Fibroblast of villous mesenchyme (primary cell): ENCODE measurements at places on chromosomes 3 and 15. TPM values are rescaled to one million over a fixed set of nuclear protein-coding genes. Genes with fewer than 3 reads are reported as not detected.
A peak's percentile ranks its signal among the peaks of the same experiment; 100 is the strongest.

DNA sequence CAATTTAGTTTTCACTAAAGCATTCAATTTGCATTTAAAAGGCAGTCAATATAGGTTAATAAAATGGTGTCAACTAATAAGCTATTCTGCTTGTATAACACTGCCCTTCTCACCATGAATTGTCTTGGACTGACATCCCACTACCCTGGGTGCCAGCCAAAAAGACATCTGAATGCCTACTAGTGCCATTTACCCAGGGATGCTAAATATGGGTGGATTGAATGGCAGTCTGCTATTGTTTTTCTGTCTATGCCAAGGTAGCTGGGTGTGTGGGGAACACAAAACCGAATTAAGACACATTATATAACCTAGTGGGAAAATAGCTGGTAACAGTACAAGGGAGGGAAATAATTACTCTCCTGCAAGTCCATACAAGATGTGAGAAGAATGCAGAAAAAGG, 240.0 kb upstream of the CFAP20DC start:
- DNase-seq = no peak

ARGFX gene
- total RNA-seq = not detected in 2 replicates

CAV3 gene
- not detected in 2 replicates for total RNA-seq

- peak; percentile 33 for DNase-seq
Measured at GRCh38 chr3:32614956-32615355, 44.3 kb upstream of the DYNC1LI1 start.

ACKR4 gene
- 2.9 and 9.5 TPM in 2 replicates for total RNA-seq

SLC27A2 gene
- under 0.01 TPM in 2 replicates for total RNA-seq

- DNase-seq = no peak
Measured at GRCh38 chr15:92715758-92716157, 60.2 kb upstream of the FAM174B start.

- DNase-seq = peak; percentile 39
Measured at GRCh38 chr3:158313338-158313927, 203.5 kb downstream of the RSRC1 start.

FBXL22 gene
- total RNA-seq = 1.3 and 2.3 TPM in 2 replicates

- no peak for DNase-seq
Measured at GRCh38 chr3:47916201-47916600, 100.0 kb downstream of the MAP4 start.

DNA sequence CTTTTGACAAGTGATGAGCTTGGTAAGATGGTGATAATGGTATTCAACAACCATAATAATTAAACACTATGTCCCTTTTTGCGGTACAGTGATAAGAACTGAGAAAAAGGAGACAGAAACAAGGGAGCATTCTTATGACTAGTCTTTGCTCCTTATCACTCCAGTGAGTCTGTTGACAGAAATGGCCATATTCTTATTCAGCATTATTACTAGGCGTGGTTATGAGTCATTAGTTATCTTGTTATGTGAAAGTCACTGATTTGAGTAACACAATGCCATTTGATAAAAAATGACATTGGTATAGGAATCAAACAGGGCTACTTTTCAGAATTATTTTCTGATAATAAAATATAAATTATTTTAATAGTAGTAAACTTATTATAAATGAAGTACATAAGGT, 193.5 kb downstream of the C3orf38 start:
- no peak for DNase-seq

DNA sequence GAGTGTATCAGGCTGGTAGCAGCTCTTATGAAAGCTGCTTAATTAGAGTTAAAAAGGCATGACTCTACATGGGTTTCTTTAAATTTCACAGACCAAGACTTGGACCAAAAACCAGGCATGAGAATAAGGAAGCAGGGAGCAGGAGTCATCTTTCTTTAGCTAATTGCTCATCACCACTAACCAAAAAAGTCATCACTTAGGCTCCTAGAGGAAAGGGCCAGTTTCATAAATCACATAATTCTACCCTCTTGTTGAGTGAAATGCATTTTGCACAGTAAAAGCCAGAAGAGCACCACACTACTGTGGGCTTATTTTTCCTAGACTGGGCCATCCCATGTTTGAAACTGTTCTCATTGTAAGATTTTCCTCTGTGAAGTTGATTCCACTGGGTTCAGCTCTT, 175.6 kb downstream of the GREM1 start:
- DNase-seq = no peak

- DNase-seq = no peak
Measured at GRCh38 chr3:26636096-26636727, 13.6 kb downstream of the LRRC3B start.

DNA sequence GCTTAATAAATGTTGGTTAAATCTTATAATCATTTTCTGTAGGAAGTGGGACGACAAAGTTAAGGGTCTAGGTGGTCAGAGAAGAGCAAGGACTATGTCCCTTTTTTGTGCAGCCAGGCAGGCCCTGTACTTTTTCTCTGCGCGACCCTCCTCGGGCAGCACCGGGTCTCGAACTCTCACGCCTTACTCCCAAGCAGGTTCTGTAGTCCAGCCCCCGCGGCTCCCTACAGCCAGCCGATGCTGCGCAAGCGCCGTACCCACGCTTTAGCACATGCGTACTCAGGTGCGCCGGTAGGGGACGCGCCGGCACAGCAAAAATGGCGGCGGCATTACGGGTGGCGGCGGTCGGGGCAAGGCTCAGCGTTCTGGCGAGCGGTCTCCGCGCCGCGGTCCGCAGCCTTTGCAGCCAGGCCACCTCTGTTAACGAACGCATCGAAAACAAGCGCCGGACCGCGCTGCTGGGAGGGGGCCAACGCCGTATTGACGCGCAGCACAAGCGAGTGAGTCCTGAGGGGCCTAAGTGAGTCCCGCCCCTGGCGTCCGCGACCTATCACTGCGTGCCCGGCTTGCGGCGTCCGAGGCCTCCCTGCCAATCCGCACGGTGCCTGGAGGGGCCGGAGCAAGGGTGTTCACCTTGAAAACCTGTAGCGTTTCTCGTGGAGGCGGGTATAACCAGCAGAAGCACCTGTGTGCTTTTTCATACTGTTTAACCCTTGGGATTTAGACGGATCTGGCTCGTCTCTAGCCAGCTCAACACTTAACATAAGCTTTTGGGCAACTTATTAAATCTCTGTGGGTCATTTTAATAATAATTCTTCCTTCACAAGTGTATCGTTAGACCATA, at the start of gene PCCB:
Gene PCCB (plus strand): TSS at position 282 of the 844 bp plus-strand sequence. CDS start 36 bp downstream, at position 318.
- peak; percentile 93 for DNase-seq

DNA sequence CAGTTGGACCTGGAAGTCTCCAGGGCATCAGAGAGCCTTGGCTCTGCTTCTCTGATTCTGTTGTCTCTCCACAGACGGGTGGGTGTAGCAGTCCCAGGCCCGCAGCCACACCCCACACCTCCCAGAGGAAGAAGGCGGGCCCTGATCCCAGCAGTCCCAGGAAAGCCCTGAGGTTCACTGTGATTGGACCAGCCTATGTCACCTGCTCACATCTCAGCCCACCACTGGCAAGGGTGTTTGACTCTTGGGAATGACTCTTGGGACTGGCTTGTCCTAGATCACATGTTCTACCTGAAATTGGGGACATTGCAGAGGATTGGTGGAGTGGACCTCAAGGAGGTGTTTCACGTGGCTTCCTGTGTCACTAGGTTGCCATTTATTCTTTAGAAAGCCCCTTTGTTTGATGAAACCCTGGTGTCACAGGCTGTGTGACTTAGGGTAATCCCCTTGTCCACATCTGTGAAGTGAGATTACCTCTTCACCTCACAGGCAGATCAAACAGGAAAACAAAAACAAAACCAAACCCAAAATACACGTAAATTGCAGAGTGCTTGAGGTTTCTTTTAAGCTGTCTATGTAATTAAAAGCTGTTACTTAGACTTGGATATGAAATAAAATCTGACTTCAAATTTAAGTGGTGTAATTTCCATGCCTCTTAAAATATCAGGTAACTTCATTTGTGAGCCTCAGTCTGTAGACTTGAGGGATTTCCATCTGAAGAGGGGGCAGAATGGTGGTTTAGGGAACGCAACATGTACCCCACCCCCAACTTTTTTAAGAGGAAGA, 26.7 kb downstream of the FLNB start:
- DNase-seq = no peak

GRCh38 chr3:69906351-69906966, 93.1 kb upstream of the SAMMSON start:
- peak; percentile 21 for DNase-seq

GADL1 gene
- total RNA-seq = not detected in 2 replicates

- DNase-seq = no peak
Measured at GRCh38 chr3:71229905-71230657, 353.4 kb downstream of the FOXP1 start.

- peak; percentile 58 for DNase-seq
Measured at GRCh38 chr3:49916686-49917085, 12.9 kb downstream of the MON1A start.

DNA sequence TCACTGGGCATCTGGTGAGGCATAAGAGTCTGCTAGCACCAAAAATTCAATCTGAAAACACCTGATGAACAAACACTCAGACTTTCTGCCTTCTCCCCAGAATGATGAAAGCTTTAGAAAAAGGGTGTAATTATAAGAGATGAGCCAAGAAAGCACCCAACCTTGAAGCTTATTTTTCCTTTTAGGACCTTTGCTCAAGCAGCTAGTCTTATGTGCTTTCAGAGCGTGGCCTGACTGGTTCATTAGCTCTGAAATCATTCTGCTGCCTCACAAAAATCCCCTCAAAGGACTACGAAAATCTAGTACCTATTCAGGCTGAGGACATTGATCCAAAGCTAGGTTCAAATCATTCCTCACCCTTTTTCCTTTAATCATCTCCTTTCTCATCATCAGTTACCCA, 662.3 kb downstream of the MAGI1 start:
- DNase-seq = no peak

PIERCE2 gene
- 1.3 TPM in 2 replicates for total RNA-seq

- DNase-seq = no peak
Measured at GRCh38 chr15:73777741-73778140, 24.6 kb upstream of the INSYN1 start.
